Cortex of kidney (tissue), 1 donor: ENCODE measurements at places on chromosomes 4 and X.

- no peak for DNase-seq
These were observed 66.3 kb downstream of the PPP3CA start for GRCh38 chr4:101280866-101281600.

DNA sequence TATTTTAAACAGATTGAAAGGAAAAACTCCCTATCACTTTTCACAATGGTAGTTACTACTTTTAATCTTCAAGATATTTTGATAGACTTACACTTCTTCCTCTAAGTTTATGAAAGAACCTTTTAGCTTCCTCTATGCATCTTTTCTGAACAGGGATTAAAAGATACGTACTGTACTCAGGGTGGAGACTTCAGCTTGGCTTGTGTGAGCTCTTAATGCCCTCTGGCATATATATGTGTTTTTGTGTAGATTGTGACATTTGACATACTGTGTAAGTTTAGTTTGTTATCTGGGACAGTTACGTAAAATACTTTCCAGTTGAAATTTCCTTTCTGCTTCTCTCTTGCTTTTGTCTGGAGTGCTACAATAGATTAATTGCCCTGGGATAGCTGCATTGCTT lies 109.3 kb upstream of the NUDT6 start:
- no peak for DNase-seq

GRCh38 chrX:2917767-2918166 lies 11.4 kb downstream of the ARSD start:
- no peak for DNase-seq

DNA sequence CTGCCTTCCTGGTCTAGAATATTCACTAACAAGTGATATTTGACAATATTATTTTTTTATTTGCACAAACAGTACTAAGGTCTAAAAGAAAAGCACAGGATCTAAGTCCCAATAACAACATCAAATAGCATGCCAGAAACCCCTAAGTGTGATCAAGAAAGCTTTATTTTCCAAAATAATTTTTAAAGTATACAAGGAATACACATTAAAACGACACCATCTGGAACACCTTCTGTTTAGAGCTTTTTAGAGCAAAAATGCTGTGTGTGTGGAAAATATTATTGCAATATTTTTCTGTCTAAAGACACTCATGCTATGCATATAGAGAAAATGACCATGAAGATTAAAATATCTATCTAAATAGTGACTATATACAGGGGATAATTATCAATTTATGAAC lies 103.1 kb downstream of the ARAP2 start:
- no peak for DNase-seq

- DNase-seq: no peak
These were observed 2.9 kb downstream of the SORBS2 start for GRCh38 chr4:185809121-185809520.

DNA sequence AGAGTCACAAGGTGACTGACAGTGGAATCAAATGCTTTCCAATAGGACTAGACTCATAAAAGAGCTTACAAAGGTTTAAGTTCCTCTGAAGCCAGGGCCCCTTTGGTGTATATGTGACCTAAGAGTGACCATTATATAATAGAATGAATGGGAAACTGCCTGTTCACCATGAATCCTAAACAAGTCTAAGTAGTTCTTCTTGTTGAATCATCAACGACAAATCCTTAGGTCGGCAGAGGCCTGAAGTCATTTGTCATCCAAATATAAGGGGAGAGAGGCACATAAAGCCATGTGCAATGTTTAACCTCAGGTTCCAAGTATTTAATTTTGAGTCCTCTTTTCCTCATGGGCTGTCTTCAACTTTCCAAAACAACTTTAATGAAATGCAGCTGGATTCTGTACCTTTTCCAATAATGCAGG lies 122.4 kb downstream of the RASL11B start:
- DNase-seq: no peak

- no peak for DNase-seq
These were observed 14.7 kb upstream of the ANXA5 start for GRCh38 chr4:121711263-121712000.

DNA sequence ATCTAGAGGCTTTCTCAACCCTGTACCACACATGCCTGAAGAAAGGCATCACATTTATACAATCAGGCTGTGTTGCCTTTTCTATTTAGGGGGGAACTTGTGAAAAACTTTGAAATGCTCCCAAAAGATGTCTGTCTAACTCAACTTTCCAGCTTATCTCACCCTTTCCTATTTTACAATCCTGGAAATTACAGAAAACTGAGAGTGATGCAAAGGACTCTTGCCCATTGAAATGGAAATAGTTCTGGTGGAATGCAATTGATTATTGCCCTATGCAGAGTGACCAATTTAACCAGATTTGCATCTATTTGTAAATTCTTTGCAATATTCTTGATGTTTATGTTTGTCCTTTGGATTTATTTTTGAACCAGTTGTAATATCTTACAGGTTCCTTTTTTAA lies 77.3 kb downstream of the GALNT7 start:
- DNase-seq: no peak

DNA sequence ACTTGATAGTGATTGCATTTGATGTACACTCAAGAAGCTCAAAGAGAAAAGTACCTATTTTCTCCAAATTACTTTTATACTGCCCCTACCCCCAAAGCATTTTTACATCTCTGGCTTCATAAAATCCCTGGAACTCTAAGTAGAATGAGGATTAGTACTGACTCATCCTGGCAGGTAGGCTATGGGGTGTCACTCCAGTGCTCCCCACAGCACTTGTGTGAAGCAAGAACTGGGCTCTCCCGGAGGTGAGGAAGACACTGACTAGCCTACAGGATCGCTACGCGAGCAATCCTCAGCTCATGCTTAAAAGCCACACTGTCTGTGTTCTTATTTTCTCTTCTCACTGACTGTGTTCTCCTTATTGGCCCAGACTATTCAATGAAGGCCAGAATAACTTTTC lies 90.4 kb upstream of the NDP start:
- no peak for DNase-seq

- DNase-seq: no peak
These were observed 2.0 kb upstream of the LETM1 start for GRCh38 chr4:1857931-1858330.

DNA sequence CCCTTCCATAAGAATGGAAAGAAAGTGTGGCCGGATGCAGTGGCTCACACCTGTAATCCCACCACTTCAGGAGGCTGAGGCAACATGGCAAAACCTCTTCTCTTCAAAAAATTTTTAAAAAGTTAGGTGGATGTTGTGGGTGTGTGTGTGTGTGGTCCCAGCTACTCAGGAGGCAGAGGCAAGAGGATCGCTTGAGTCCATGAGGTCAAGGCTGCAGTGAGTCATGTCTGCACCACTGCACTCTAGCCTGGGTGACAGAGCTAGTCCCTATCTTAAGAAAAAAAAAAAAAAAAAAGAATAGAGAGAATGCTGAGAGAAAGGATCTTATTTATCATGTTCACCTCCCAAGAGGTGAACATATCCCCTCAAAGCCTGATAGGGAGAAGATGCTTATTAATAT lies 492.1 kb upstream of the SMIM31 start:
- no peak for DNase-seq

GRCh38 chr4:151129796-151130195 lies 30.4 kb downstream of the RPS3A start:
- DNase-seq: no peak

DNA sequence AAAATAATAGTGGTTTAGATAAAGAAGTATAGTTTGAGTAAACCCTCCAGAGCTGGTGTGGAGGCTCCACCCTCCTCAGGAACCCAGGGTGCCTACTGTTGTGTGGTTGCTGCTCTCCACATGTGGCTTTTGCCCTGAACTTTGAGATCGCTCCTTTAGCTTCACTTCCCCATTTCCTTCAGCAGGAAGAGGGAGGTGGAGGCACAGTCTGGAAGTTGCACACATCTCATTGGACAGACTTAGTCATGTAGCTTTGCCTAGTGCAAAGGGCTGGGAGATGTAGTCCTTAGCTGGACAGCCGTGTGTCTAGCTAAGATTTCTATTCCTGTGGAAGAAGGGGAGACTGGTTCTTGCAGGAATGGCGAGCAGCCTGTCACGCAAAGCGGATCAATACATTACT lies 37.9 kb downstream of the RGS12 start:
- DNase-seq: no peak

DNA sequence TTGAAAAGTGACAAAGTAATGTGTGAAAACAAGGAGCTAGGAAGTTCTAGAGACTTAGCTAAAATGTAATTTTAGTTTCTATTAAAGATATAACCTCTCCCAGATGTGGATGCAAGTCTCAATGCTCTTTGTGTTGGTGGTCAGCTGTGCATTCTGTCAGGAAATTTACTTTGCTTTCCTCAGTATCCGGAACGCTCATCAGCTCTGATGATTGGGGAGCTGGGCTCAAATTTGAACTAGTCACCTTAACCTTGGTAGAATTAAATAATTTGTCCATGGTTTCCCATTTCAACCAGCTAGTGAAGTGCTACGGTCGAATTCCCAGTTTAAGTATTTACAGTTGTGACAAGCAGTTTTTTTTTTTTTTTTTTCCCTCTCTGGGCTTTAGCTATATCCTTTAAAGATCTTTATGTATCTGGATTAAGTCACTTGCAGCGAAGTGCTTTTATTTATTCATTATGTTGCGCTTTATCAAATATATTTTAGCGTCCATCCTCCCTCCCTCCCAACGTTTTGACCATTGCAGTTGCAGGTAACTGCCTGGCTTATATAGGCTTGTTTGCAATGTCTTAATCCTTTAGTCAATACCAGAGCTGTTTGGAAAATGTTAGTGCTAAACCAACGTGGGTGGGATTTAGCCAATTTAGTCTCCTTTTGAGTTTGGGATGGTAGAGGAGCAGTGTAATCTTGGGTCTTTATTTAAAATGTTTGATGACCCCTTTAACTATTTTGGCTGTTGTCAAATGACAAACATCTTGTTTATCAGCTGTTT lies 2.1 kb downstream of the OGT start:
- no peak for DNase-seq

DNA sequence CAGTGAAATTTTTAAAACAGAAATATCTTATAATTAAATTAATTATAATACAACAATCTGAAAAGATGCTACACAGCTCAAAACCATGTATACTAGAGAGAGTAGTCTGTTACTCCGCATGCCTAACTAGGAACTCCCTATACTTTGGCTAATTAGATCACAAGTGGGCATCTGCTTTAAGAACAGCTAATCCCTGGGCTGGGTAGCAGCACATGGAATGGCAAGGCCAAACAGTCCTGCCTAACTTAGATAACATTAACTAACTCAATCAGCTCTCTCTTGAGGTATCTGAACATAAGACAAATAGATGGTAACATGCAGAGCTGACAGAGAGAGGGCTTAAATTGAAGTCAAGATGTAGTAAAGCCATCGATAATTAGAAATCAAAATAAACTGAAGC lies 9.9 kb downstream of the CHIC2 start:
- no peak for DNase-seq

GRCh38 chrX:118025226-118025625 lies 91.4 kb downstream of the KLHL13 start:
- no peak for DNase-seq

DNA sequence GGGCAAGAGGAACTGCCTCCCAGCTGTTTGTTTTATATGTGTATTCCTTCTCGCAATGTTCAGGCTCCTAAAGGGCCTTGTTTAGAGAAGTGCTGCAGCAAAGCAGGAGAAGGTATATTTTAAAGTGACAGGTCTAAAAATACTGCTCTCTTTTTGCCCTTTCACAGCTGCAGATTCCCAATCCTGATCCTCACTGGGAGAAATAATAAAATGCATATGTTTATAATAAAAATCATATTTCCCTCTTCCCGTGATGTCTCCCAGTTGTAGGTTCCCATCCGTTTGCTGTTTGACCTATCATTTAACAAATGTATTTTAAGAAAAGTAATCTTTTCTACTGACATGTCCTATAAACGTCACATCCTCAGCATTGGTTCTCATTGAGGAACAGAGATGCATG lies 62.7 kb upstream of the GPC4 start:
- DNase-seq: no peak

DNA sequence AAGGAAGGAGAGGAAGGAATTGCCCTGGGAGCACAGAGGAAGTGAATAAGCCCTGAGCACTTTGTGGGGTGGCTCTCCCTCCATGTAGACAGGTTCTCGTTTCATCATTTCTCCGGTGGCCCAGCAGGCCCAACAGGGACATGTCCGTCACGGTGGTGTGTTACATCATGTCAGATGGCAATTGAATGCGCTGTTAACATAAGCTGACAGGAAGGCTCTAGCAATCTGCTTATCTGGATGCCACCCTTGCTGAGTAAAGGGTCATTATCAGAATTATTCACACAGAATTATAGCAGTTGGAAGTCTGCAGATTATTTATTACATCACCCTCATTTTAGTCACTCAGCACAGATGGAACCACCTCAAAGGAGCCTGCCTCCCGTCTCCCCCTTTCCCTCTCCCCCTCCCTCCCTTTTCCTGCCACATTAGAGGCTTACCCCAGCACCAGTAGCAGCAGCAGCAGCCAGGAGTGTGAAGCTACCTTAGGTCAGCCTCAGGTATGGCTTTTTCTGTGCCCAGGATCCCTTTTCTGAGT lies 124.3 kb upstream of the TRIM2 start:
- DNase-seq: no peak

DNA sequence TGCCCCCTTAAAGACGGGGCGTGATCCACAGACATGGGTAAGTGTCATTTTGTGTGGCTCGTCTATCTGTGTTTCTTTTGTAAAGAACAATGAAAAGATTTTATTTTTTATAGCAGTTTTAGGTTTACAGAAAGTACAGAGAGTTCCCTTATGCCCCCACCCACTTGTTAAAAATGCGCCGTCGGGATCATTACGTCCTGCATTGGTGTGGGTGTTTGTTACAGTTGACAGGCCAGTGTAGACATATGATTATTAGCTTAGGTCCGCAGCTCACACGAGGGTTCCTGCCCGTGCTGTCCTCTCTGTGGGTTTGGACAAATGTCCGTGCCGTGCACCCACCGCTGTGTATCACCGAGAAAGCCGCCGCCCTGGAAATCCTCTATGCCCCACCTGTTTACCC lies 50.5 kb downstream of the RGS12 start:
- no peak for DNase-seq

DNA sequence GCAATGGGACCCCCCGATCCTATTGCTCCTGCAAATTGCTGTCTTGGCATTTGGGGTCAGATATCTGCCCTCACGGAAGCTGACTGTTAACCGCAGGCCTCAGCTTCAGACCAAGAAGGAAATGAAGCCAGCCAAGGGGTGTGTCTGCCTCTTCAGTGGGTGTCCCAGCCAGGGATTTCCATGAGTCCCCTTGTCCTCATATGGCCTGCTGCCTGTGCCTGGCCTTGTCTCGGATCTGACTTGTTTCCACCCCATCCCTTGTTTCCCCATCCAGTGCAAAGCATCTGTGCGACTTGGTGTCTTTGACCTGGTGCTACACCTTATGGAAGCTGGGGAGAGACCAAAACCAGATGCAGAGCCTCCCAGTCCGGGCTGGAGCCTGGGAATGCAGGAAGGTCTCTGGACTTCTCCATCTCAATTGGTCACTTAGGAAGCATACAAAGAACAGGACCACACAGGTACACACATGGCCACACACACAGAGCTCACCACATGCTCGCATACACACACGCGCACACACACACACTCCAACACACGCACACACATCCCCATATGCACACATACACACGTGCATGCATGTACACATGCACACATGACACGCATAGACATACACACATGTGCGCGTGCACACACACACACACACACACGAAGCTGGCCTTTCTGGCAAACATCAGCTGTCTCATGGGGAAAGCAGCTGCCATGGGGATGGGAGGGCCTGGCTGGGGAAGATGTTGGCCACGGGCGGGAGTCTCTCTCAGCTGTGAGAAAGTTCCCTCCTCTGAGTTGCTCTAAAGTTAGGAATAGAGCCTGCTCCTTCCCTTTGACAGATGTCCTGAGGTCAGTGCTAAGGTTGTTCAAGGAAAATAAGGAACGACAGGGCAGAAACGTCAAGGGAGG lies 65.5 kb downstream of the CRMP1 start:
- DNase-seq: no peak

GRCh38 chrX:30793075-30793766 lies 95.8 kb downstream of the TAB3 start:
- DNase-seq: no peak
